Tongue (tissue), 3 donors: ENCODE measurements at places on chromosomes 5 and 9. TPM values are rescaled to one million over a fixed set of nuclear protein-coding genes. Genes with fewer than 3 reads are reported as not detected.
A peak's percentile ranks its signal among the peaks of the same experiment; 100 is the strongest.

GRCh38 chr5:112862085-112862484 is 998 bp downstream of the SRP19 start:
- no peak for DNase-seq

DNA sequence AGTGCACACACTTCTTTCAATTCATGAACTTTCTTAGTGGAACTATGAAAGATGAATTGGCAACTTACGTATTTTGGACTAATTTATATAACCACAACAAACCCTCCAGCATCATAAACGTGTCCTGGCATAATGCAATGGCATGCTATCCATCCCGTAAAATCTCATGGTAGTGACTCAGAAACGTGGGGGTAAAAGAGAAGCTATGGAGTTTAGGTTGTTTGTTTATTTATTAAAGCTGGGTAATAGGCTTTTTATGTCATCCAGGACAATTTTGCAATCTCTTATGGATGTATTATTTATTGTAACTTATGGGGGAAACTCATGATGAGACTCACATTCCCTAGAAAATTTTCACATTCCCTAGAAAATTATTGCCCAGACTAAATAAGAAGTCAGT is 106.3 kb downstream of the GDA start:
- DNase-seq: no peak

DNA sequence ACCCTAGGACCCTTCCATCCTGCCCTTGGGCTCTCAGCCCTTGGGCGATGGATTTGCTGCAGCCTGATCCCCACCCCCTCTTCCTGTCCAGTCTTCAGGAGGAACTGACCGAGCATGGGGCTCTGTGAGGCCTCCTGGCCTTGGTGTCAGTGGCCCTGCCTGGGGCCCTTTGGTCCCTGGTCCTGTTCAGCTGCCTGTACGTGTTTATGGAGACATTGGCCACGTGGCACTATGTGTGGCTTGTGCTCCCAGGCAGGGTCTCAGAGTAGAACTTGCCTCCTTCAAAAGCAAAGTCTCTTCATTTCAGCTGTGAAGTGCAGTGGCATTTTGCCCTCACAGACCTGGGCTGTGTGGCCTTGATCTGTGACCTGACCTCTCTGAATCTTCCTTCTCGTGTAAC is 11.1 kb downstream of the FCN2 start:
- no peak for DNase-seq

DNA sequence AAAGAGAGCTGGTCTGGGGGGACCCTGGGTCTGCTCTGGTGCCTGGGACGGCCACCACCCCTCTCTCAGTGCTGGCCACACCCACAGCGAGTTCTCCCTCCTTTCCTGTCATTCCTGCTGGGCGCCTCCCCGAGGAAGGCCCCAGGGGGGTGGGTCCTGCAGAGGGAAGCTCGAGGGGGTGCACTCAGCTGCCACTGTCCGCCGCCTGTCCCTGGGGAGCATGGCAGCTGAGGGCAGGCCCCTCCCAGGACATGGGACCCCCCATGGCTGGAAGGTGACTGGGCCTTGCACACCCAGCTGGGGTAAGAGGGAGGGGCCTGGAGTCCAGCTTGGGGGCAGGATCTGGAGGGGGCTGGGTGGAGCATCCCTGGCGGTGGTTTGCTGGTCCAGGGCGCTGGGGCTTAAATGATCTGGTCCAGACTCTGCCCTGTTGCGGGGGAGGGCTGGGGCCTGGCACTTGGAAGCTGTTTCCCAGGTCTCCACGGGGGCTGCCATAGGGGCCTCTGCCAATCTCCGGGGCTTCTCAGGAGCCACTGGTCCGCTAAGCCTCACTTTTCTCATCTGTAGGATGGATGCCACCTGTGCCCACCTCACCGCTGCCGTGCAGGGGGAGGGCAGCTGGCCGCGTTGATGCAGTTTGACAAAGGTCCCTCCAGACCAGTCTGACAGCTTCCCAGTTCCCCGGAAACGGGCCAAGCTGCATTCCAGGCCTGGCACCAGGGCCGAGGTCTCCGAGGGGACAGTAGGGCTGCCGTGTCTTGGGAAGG is 6.0 kb upstream of the SLC2A6 start:
- no peak for DNase-seq

- peak; percentile 64 for DNase-seq
Observed at GRCh38 chr5:82364497-82364896, 86.3 kb upstream of the RPS23 start.

DNA sequence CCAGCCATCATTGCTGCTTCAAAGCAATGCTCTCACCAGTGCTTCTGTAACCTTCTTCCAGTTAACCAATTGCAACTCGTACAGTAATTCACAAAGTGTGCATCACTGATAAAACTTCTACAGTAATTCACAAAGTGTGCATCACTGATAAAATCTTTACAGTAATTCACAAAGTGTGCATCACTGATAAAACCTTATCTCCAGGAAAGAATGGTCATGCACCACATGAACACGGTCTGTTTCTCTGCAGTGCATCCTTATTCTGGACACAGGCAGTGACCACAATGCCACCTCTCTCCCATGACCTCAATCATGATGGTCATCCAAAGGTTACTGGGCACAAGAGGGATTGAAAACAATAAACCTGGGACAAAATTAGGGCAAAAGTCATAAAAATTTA is 153.6 kb downstream of the TSSK1B start:
- DNase-seq: no peak

- DNase-seq: peak; percentile 88
Observed at GRCh38 chr9:135281791-135282737, 194.6 kb downstream of the OLFM1 start.

- no peak for DNase-seq
Observed at GRCh38 chr5:74389531-74390305, 250.8 kb downstream of the ENC1 start.

DNA sequence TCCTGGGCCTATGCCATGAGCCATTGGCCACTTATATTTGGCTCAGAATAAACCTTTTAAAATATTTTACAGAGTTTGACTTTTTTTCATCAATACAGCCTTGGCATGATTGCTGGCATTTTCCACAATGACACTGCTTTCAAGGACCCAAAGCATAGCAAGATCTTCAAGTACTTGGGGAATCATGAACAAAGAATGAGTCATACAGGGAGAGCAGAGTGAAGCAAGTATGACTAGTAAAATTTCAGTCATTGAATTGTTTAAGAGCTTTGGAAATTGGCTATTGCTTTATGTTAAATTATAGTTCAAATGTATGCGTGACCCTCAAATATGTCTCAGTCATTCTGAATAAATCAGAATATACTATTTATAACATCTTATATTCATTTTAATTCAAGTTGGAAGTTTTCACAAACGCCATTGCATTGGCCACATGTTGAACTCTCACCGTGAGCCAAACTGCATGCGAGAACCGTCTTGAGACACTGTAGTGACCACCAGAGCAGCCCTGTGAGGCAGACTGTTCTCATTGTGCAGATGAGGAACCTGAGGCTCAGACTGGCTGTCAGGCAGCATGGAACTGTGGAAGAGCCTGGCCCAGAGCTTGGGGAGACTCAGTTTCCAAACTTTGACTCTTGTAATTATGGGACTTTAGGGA is 52.9 kb downstream of the GDNF start:
- no peak for DNase-seq

GRCh38 chr9:98523231-98523901 is 185.4 kb downstream of the GABBR2 start:
- DNase-seq: no peak

- DNase-seq: no peak
Observed at GRCh38 chr9:117564839-117565238, 139.4 kb upstream of the TLR4 start.

GRCh38 chr9:20220286-20220685 is 402.0 kb downstream of the MLLT3 start:
- no peak for DNase-seq

GRCh38 chr9:21741151-21741550 is 61.3 kb upstream of the MTAP start:
- DNase-seq: no peak

DNA sequence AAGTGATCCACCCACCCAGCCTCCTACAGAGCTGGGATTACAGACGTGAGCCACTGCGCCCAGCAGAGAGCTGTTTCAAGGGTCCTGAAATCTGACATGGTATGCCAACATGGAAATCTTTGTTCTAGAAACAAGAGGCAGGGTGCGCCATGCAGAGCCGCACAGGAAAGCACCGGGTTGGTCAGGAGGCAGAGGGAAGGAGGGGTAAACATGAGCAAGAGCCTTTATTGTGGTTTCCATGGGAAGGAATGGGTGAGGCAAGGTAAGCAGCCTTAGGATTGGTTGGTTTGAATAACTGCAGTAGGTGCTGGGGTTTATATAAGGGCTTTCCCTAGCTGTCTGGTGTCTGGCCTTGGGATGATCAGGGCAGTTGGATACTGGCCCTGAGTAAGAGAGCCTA is 5.5 kb upstream of the EXOSC2 start:
- DNase-seq: no peak

DNA sequence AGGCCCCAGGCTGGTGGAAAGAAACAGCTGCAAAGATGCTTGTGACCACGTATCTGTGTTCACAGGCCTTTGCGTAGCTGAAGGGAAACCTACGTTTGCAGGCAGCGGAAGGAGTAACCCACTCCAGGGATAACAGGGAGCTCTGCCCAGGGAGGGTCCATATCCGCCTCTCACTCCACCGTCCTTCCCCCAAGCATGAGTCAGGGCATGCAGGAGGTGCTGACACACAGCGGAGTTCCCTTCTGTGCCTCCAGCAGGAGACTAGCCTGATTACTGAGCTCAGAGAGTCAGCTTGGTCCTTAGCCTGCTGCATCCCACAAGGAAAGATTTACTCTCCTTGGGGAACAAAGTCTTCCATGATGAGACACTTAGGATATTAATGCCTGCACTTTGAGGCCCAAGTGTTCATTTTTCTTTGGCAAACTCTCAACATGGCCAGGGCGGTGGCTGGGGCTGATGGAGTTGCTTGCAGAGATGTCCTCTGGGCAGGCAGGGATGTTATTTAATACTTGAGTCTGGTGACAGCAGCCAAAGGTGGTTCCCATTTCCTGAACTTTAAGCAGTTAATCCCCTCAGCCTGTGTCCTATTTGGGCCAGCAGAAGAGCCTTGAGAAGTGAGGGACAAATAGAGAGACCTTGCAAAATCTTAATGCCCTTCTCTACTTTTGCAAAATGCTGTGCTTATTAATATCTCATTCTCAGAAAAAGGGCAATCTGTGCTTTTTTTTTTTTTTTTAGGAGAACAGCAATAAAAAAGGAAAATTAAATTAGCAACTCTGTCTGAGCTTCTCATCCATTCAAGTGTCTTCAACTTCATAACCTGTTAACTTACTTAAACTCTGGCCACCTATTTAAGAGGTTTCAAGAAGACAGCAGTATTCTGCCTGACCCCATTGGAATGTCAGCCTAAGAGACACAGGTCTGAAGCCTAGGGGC is 222.1 kb downstream of the HSPA4 start:
- peak; percentile 65 for DNase-seq

DNA sequence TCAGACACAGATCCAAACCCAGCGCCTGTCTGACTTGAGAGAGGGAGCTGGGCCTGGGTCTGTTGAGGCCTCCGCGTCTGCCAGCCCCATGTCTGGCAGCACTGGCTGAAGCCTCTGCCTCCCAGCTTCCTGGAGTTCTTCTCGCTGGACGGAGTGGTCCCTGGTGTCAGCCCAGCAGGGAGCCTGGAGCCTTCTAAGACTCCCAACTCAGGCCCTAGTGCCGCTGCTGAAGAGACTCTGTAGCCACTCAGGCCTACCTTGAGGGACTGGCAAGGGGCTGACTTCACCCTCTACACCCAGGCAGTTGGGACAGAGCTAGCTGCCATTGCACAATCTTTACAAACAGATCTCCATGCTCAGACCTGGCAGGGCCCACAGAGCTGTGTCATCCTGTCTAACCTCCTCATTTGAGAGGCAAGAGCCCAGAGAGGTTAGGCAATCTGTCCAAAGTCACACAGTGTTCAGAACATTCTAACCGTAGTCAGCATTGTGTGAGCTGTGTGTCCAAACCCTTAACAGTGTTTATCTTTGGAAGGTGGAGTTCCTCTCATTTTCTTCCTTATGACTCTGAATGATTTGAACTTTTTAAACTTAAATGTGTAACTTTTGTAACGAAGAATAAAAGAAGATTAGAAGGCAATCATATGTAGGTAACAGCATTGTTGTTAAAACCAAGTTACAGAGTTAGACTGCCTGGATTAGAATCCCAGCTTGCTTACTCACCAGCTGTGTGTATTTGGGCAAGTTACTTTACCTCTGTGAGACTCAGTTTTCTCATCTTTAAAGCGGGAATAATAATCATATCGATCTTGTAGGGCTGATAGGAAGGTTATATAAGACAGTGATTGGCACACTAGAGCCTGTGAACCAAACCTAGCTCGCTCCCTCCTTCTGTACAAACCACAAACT is 4.6 kb upstream of the DUSP1 start:
- no peak for DNase-seq

- DNase-seq: no peak
Observed at GRCh38 chr9:134858051-134858841, 22.4 kb upstream of the FCN2 start.

GRCh38 chr9:134496413-134497282 is 145.0 kb upstream of the COL5A1 start:
- DNase-seq: no peak

DNA sequence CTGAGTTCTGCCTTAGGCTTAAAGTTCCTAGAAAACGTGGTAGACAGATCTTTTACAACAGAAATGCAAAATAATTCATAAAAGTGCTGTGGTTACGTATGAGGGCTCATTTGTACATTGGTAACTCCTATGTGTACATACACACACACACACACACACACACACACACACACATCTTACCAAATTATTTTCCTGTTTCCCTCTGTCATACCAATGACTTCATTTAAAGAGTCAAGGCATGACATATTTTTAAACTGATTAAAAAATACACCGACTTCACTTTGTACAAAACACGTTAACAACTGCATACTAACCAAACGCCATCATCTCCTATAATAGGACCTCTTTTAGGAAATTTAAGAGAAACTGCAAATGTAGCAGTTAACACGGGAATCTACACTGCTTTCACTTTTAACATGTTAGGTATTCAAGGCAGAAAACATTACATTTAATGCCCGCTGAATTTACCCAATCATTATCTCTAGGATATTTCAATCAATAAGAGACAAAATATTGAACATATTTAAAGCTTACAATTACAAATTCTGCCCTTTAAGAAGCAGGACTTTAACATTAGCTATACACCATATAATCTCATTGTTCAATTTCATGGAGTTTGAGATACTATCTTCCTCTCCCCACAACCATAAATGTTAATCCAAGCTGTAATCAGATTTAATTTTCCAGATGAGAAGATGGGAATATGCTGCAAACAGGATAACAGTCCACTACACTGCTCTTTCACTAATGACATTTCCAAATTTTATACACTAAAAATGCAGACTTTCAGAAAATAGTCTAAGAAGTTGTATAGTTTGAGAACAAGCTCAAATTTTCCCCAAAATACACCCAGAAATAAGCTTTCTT is 133.1 kb downstream of the DENND1A start:
- no peak for DNase-seq

LOX gene
- total RNA-seq: 46.0 TPM

IFNK gene
- total RNA-seq: not detected

NIM1K gene
- 1.0 TPM for total RNA-seq

NEUROG1 gene
- total RNA-seq: not detected

PITX1 gene
- 93.7 TPM for total RNA-seq

TRIM36 gene
- 1.8 TPM for total RNA-seq

MAP1B gene
- total RNA-seq: 116 TPM

TIMD4 gene
- total RNA-seq: not detected

KLF9 gene
- 48.3 TPM for total RNA-seq
